COR-L47 (cell line): ENCODE measurements at places on chromosomes 1 and 21.

- peak; percentile 42 for DNase-seq
These were observed 769.0 kb downstream of the BRINP3 start for GRCh38 chr1:189708674-189709073.

DNA sequence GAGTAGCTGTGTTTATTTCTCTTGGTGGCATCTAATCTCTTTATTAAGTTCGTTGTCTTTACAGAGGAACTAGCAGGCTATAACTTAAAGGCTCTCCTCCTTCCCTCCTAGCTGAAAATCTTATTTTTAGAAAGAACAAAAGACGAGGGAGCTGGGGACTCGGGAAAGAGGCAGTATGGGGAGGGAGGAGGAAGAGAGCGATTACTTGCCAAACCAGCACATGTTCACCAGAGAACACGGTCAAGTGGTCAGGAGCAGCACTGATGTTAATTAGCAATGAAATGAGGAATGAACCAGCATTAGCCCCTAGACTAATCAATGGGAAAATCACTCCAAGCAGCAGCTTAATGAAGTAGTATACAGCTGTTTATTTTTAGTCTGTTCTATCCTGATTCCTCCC is 171.3 kb upstream of the ESRRG start:
- no peak for DNase-seq

GRCh38 chr1:209620487-209620884 is 31.7 kb downstream of the LAMB3 start:
- DNase-seq: no peak

DNA sequence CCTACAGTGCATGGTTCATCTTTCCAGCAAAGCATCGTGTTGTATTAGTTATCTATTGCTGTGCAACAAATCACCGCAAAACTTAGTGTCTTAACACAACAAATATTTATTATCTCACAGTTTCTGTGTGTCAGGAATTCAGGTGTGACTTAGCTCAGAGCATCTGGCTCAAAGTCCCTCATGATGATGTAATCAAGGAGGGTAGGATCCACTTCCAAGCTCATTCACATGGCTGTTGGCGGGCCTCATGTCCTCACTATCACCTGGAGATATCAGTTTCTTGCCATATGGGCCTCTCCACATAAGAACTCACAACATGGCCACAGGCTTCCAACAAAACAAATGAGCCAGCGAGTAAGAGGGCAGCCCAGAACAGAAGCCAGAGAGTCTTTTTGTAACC is 135.6 kb upstream of the GJB5 start:
- no peak for DNase-seq

GRCh38 chr1:157193219-157193618 is 55.0 kb upstream of the ETV3 start:
- no peak for DNase-seq

DNA sequence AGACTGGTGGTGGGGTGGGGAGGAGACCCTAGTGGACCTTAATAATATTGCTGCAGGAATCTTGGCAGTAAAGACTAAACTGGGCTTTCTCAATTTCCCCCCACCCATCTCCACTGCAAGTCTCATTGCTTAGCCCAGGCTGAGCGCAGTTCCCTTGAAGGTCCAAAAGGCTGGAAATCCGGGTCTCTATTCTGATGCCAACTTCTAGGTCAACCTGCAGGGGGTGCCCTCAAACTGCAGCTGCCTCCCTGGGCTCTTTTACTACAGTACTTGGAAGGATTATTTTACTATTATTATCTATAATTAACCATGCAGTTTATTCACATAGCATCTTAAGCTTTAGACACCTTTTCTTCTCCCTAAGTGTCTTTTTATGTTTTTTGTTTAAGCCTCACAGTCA is 85.4 kb upstream of the WARS2 start:
- DNase-seq: no peak

GRCh38 chr1:36157973-36158826 is 2.2 kb downstream of the MAP7D1 start:
- no peak for DNase-seq

GRCh38 chr1:3067671-3068563 is 1.1 kb upstream of the PRDM16 start:
- DNase-seq: no peak

- DNase-seq: no peak
These were observed 240.2 kb upstream of the CSF3R start for GRCh38 chr1:36722871-36723270.

DNA sequence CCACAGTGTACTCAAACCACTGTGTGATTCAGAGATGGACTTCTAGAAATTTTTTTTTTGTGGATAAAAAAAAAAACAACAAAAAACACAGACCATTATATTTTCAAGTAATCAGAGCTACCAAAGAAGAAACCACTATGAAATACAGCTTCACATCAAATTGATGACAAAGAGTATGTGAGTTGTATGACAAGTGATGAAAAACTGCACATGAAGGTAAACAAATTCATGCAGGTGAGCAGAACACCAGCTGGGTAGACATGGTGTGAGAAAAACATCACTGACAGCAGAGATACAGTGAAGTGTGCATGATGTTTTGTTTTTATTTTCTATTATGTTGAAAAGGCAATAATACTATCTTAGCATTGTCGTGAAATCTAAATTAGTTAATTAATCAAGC is 8.0 kb upstream of the PTPRC start:
- DNase-seq: no peak

- DNase-seq: no peak
These were observed 326.5 kb downstream of the PDE4B start for GRCh38 chr1:66119148-66119547.

- peak; percentile 59 for DNase-seq
These were observed 102.1 kb upstream of the ZBTB40 start for GRCh38 chr1:22349362-22350043.

- DNase-seq: no peak
These were observed 9.8 kb downstream of the FALEC start for GRCh38 chr1:150525348-150525747.

DNA sequence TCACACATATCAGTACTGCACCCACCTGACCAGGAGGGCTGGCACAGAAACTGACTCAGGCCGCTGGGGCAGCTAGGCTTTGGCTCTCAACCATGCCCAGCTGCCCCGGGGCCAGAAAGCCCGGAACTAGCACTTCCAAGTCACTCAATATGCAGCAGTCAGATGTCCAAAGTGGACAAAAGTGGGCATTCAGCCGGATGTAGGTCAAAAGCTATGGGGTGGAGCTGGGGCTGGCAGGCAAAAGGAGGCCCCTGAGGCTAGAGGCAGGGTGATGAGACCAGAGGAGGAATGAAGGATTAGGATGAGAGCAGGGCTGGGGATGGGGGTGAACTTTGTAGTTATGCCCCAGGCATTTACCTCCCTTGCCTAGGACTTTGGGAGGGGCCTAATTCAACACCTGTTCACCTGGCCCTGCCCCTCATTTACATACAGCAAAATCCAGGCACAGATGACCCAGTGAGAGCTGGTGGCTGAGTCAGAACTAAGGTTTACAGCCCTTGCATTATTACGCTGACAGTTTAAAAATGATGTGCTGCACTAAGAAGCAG is 30.7 kb upstream of the EDN2 start:
- no peak for DNase-seq

DNA sequence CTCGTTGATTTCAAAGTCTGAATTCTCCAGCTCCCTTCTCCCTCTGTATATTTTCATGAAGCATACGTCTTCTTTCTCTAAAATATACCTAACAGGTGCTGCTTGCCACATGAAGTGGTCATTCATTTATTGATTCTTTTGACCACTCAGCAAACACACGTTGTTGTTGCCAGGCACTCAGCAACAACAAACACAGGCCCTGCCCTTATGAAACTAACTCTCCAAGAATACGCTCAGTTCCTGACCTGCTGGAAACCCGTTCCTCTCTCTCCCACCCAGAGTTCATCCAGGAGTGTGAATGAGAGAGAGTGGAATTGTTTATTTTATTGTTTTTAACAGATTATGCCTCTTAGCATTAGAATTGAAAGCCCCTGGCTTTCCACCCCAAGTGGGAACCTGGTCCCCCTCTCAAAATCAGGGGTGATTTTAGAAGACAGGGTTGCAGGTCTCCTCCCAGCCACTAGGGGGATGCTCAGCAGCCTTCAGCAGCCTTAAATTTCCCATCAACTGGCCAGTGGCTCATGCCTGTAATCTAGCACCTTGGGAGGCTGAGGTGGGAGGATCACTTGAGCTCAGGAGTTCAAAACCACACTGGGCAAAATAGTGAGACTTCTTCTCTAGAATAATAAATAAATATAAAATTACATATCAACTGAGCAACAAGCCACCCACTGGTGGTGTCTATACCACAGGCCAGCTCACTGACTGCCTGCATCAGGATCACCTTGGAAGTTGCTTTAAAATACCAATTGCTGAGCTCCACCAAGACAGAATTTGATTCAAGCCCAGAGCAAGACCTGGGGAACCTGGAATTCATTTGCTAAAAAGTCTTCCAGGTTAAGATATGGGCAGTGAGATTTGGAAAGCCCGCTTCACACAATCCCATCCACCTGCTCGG is 181.0 kb upstream of the KLHDC7A start:
- DNase-seq: no peak

DNA sequence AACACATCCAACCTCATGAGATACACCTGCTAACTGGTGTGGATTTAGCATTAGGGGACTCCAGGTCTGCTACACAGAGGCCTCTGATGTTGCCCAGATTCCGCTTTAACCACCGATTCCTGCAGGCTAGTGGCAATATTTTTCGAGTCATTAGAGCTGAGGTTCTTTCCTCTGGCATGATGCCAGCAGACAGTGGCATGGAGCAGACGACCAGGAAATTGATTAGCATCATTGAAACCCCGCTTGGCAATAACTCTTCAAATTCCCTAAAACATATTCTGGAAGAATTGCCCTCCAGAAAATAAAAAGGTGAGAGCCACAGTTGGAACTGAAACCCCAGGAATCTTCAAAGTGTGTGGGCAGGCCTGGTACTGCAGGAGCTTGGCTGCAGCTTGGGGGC is 28.4 kb upstream of the ETV3 start:
- no peak for DNase-seq

- DNase-seq: peak; percentile 46
These were observed 765 bp upstream of the VPS45 start for GRCh38 chr1:150066838-150067183.

DNA sequence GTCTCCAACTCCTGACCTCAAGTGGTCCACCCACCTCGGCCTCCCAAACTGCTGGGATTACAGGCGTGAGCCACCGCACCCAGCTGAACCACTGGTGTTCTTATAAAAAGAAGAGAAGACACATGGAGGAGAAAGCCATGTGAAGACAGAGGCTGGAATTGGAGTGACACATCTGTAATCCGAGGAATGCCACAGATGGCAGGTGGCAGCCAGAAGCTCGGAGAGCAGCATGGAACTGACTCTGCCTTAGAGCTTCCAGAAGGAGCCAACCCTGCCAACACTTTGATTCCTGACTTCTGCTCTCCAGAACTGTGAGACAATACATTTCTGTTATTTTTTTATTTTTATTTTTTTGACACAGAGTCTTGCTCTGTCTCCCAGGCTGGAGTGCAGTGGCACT is 59.0 kb upstream of the ATP2B4 start:
- DNase-seq: no peak

DNA sequence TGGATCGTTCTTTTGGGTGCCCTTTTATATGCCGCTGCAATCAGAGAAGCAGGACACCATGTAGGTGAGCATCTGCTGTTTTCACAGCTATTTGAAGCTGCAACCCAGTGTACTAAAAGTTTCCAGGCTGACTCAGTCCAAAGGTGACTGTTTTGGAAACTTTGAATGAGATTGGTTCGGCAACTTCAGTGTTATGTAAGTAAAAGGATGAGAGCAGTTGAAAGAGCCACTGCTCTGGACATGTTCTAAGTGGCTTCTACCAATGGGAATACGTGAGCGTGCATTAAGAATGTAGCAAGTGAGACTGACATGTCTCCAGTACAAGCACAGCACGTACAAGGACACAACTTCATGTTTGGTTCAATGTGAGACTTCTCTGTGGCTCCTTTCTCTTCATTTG is 55.6 kb downstream of the DDR2 start:
- no peak for DNase-seq

DNA sequence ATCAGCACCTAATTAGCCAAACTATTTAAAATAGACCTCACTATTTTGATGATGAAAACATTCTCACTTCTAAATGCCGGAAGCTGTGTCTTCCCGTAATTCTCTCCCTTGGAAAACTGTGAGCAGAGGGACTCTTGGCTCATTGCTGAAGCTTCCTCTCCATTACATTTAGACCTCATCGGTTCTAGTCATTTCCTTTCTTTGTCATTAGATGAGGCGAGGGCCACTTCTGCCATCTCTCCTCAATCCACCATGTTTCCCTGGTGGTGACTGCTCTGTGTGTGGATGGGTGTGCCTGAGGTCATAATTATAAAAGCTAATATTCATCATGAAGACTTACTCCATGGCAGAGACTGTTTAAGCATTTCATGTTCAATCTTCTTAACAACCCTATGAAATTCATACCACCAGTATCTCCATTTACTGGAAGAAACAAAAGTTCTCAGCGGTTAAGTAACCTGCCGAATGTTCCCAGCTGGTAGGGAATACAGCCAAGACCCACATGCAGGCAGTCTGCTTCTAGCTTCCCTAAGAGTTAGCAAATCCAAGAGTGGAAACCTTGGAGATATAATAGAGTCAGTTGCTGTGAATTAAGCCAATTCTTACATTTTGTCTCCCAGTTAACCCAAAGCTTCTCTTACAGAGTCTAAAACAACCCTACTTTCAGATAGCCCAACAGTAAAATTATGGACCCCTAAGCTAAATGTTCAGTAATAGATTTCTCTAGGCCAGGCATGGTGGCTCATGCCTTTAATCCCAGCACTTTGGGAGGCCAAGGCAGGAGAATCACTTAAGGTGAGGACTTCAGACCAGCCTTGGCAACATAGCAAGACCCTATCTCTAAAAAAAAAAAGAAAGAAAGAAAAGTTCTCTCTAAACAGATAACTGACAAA is 156.2 kb downstream of the ZBTB18 start:
- DNase-seq: no peak

DNA sequence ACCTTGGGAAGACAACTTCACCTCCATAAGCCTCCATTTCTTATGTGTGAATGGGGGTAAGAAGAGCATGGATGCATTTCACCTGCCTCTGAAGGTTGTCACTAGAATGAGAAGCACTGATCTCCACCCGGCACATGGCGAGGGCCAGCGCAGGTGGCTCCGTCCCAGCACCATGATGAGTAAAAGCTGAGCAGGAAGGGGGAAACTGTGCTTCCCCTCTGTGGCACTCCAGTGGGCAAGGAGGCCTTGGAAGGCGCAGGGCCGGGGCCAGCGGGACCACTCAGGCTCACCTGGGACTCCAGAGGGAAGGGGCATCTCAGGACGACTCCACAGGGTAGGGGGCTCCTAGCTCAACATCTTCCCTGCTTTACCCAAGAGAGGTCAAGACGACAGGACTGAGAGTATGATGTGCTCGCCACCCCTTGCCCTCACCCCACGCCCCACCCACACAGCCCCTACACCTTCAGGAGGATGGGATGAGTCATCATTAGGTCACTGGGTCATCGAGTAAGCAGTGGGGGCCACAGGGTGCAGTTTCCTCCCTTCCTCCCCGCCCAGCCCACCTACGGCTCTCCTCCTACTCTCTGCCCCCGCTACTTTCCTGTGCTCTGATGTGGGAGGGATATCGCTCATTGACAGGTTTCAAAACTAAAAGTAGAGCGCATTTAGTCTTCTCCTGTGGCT is 112.1 kb downstream of the HIVEP3 start:
- DNase-seq: no peak
